ENCODE measurements at places on chromosomes 2 and 18. TPM values are rescaled to one million over a fixed set of nuclear protein-coding genes. Genes with fewer than 3 reads are reported as not detected.

The UNC80 gene
- not detected for total RNA-seq

The BCL11A gene
- 1.2 TPM for total RNA-seq

The CROCC2 gene
- under 0.01 TPM for total RNA-seq

The RFTN2 gene
- 23.5 TPM for total RNA-seq

The GAL3ST2 gene
- total RNA-seq: 0.26 TPM

The ADCY3 gene
- 30.7 TPM for total RNA-seq

The GCG gene
- not detected for total RNA-seq

The SIX3 gene
- total RNA-seq: not detected

The HOXD10 gene
- 0.78 TPM for total RNA-seq

The MYOM1 gene
- 0.76 TPM for total RNA-seq

The PRSS56 gene
- total RNA-seq: not detected

The DNER gene
- total RNA-seq: 1.7 TPM

The GALNT13 gene
- 0.13 TPM for total RNA-seq

The CARF gene
- total RNA-seq: 15.5 TPM

The MOGAT1 gene
- not detected for total RNA-seq

The CASP10 gene
- total RNA-seq: 0.52 TPM

The MYL1 gene
- 0.39 TPM for total RNA-seq

The SGPP2 gene
- not detected for total RNA-seq

The MBD5 gene
- 48.1 TPM for total RNA-seq

The DLX1 gene
- not detected for total RNA-seq

The MRPL19 gene
- 46.9 TPM for total RNA-seq

The APOB gene
- 1.7 TPM for total RNA-seq

The FZD7 gene
- 11.6 TPM for total RNA-seq

The ECEL1 gene
- total RNA-seq: not detected

The LBH gene
- 379 TPM for total RNA-seq

The KIF5C gene
- total RNA-seq: 0.65 TPM

The TWSG1 gene
- 182 TPM for total RNA-seq

The PTPN4 gene
- total RNA-seq: 30.4 TPM

The CKAP2L gene
- 7.1 TPM for total RNA-seq

The DNAJC5G gene
- not detected for total RNA-seq

The ABCA12 gene
- under 0.01 TPM for total RNA-seq

The LRRTM1 gene
- total RNA-seq: not detected

The RAD51AP2 gene
- not detected for total RNA-seq

The EFR3B gene
- 5.4 TPM for total RNA-seq

The NCKAP5 gene
- 0.13 TPM for total RNA-seq

The KLHL14 gene
- total RNA-seq: not detected

The PID1 gene
- 15.4 TPM for total RNA-seq

The SP5 gene
- total RNA-seq: not detected

The EML6 gene
- total RNA-seq: 0.39 TPM

The CABYR gene
- 4.8 TPM for total RNA-seq

The TMEM198 gene
- total RNA-seq: 1.3 TPM

The RAPGEF4 gene
- 1.3 TPM for total RNA-seq

The CEBPZOS gene
- 27.5 TPM for total RNA-seq

The CPO gene
- 0.32 TPM for total RNA-seq

The ZNF804A gene
- total RNA-seq: 0.11 TPM

The REG1B gene
- total RNA-seq: not detected

The PLCD4 gene
- 14.2 TPM for total RNA-seq

The OLA1 gene
- 111 TPM for total RNA-seq
